ENCODE measurements at places on chromosomes 13 and 19. TPM values are rescaled to one million over a fixed set of nuclear protein-coding genes. Genes with fewer than 3 reads are reported as not detected.

DNA sequence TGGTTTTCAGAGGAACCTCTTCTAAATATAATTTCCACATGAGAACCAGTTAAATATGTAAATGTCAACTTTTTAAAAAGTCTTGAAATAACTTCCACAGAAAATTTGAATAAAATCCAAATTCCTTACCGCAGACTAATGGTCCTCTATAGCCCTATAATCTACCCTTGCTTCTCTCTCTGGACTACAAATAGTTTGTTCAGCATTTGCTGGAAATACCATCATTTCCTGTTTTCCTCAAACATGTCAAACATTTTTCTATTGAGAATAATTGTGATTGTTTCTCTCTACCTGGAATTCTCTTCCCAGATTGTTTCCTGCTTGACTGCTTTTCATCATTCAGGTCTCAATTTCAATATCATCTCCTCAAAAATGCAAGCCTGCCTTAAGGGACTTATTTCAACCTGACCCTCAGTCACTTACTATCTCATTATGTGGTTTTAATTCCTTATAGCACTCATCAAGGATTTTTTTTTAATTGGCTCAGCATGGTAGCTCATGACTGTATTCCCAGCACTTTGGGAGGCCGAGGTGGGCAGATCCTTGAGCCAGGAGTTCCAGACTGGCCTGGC is 898.9 kb upstream of the MIR17HG start:
- no peak overlapping the region for H3K27ac ChIP-seq
- no peaks in the 10 kb centered on the region for H3K27me3 ChIP-seq
- no peak overlapping the region for H3K4me3 ChIP-seq
- H3K36me3 ChIP-seq: no peaks in the 10 kb centered on the region
- no peaks in the 10 kb centered on the region for H3K4me1 ChIP-seq

- H3K27me3 ChIP-seq: no peaks in the 10 kb centered on the region
- H3K4me3 ChIP-seq: no peak overlapping the region
- peak; percentile 94 for DNase-seq
- H3K36me3 ChIP-seq: peaks cover 15% of the 10 kb centered on the region
- peak overlapping the region; percentile 57 for H3K27ac ChIP-seq
- H3K4me1 ChIP-seq: peaks cover 5% of the 10 kb centered on the region
These were observed 6.8 kb downstream of the RPS11 start for GRCh38 chr19:49502866-49503581.

- H3K36me3 ChIP-seq: no peaks in the 10 kb centered on the region
- no peak overlapping the region for H3K4me3 ChIP-seq
- H3K27me3 ChIP-seq: no peaks in the 10 kb centered on the region
- H3K4me1 ChIP-seq: peaks cover 8% of the 10 kb centered on the region
These were observed 6.4 kb downstream of the LTBP4 start for GRCh38 chr19:40607311-40608239.

- no peaks in the 10 kb centered on the region for H3K4me1 ChIP-seq
- no peak overlapping the region for H3K4me3 ChIP-seq
- no peaks in the 10 kb centered on the region for H3K27me3 ChIP-seq
- peak; percentile 28 for DNase-seq
- H3K27ac ChIP-seq: no peak overlapping the region
- H3K36me3 ChIP-seq: no peaks in the 10 kb centered on the region
These were observed 578.8 kb downstream of the DCT start for GRCh38 chr13:93900731-93901130.

- peaks cover 17% of the 10 kb centered on the region for H3K4me1 ChIP-seq
- DNase-seq: peak; percentile 35
- no peaks in the 10 kb centered on the region for H3K36me3 ChIP-seq
- no peak overlapping the region for H3K27ac ChIP-seq
- H3K4me3 ChIP-seq: peak overlapping the region; percentile 67
These were observed 1.3 kb downstream of the FARP1 start for GRCh38 chr13:98144027-98144741.

DNA sequence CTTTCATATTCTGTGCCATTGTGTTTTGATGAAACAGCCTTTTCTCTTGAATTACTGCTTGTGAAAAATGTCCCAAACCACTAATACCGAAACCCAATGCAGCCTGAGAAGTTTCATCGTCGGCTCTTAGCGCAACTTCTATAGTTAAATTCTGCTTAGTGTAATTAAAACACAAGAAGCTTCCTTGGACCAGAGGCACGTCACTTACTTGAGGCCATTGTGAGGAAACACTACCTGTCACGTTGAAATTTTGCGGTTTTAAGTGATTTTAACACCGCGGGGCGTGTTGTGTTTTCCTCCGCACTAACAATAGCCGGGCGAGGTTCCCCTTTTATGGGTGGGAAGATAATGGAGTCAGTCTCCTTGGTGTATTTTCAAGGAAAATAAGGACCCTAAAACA is 70.9 kb downstream of the GGACT start:
- H3K27ac ChIP-seq: no peak overlapping the region
- DNase-seq: no peak
- no peaks in the 10 kb centered on the region for H3K36me3 ChIP-seq
- no peak overlapping the region for H3K4me3 ChIP-seq

DNA sequence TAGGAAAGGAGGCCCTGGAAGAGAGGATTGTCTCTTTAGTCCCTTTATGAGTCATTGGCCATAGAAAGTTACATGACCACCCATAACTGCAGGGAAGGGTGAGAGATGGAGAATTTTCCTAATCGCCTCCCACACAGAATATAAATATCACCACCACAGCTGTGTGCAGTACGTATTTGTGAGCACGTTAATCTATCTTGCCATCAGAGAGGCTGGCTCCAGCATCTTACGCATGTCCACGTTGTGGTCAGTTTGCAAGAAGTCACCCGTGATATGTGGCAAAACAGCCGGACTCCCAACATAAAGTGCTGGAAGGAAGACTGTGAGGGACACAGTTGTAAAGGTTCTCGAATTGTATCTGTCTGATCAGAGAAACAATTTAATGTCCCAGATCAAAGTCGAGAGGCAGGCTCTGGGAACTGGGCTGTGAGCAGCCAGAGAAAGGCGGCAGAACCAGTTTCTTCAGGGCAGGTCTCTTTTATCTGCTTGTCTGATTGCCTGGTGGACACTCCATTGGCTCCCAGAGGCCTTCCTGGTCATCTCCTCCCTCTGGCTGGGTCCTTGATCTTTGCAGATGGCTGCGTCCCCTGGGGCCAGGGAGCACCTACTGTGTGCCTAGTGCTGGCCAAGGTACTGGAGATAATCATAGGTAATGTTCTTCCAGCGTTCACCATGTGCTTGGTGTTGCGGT is 74.9 kb downstream of the SIPA1L3 start:
- H3K27me3 ChIP-seq: no peaks in the 10 kb centered on the region
- H3K4me1 ChIP-seq: no peaks in the 10 kb centered on the region
- H3K4me3 ChIP-seq: no peak overlapping the region
- no peaks in the 10 kb centered on the region for H3K36me3 ChIP-seq
- no peak for DNase-seq

DNA sequence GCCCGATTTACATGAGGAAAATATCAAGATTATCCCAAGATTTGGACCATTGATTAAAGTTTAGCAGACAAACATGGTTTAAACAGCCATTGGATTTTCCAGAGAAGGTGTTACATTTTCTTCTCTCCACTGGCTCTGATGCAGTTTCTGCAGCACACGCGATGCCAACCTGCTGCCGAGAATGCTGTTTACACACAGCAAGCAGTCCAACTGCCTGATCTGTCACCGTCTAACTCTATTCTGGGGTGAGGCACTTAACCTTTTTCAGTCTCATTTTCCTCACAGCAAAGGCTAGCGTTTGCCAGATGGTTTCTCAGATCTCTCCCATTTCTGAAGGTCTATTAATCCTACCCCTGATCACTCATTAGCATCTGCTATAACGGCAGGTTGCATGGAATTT is 763.5 kb upstream of the GPC6 start:
- DNase-seq: no peak
- no peak overlapping the region for H3K27ac ChIP-seq
- H3K36me3 ChIP-seq: no peaks in the 10 kb centered on the region

GRCh38 chr13:87622971-87623370 is 48.2 kb upstream of the SLITRK5 start:
- H3K27me3 ChIP-seq: no peaks in the 10 kb centered on the region
- no peaks in the 10 kb centered on the region for H3K4me1 ChIP-seq
- no peak overlapping the region for H3K4me3 ChIP-seq
- no peaks in the 10 kb centered on the region for H3K36me3 ChIP-seq

The COL5A3 gene
- not detected for total RNA-seq

The C19orf67 gene
- 3.6 TPM for total RNA-seq

The CEACAM21 gene
- total RNA-seq: 2.8 TPM

Data from cardiac muscle cell (in vitro differentiated cells and primary cell).